ENCODE measurements at places on chromosomes 7 and 10. TPM values are rescaled to one million over a fixed set of nuclear protein-coding genes. Genes with fewer than 3 reads are reported as not detected.
A peak's percentile ranks its signal among the peaks of the same experiment; 100 is the strongest.

UFSP1 gene
- 9.9 TPM for polyA plus RNA-seq

GRCh38 chr10:128174581-128175559 lies 48.6 kb upstream of the MKI67 start:
- H3K27me3 ChIP-seq = no peaks in the 10 kb centered on the region
- no peak overlapping the region for H3K27ac ChIP-seq
- DNase-seq = no peak
- no peaks in the 10 kb centered on the region for H3K4me1 ChIP-seq
- no peaks in the 10 kb centered on the region for H3K36me3 ChIP-seq

- H3K36me3 ChIP-seq = no peaks in the 10 kb centered on the region
- no peaks in the 10 kb centered on the region for H3K27me3 ChIP-seq
- peak overlapping the region; percentile 45 for H3K27ac ChIP-seq
- H3K4me3 ChIP-seq = no peak overlapping the region
- peaks cover 18% of the 10 kb centered on the region for H3K4me1 ChIP-seq
Measured at GRCh38 chr10:32971536-32972091, 13.6 kb upstream of the ITGB1 start.

MALRD1 gene
- 0.99 TPM for polyA plus RNA-seq

ZNF22 gene
- 31.3 TPM for polyA plus RNA-seq

GRCh38 chr7:123844712-123845219 lies at the start of gene HYAL4:
Gene HYAL4, plus strand, starts transcription at chr7:123845169. Its CDS starts 23,105 bp downstream, at chr7:123868274.
- no peaks in the 10 kb centered on the region for H3K27me3 ChIP-seq
- DNase-seq = no peak
- no peak within 1 kb of the TSS for H3K4me3 ChIP-seq
- no peaks in the 10 kb centered on the region for H3K4me1 ChIP-seq
- H3K27ac ChIP-seq = no peak within 1 kb of the TSS
- no peaks in the 10 kb centered on the region for H3K36me3 ChIP-seq

HOGA1 gene
- polyA plus RNA-seq = 2.1 TPM

GRCh38 chr10:76784076-76784475 lies 853.5 kb downstream of the KCNMA1 start:
- no peak for DNase-seq
- no peak overlapping the region for H3K4me3 ChIP-seq
- H3K27me3 ChIP-seq = no peaks in the 10 kb centered on the region
- no peaks in the 10 kb centered on the region for H3K36me3 ChIP-seq
- H3K27ac ChIP-seq = no peak overlapping the region
- peaks cover 5% of the 10 kb centered on the region for H3K4me1 ChIP-seq

COBL gene
- polyA plus RNA-seq = 0.07 TPM

SH2D4B gene
- polyA plus RNA-seq = not detected

AGBL3 gene
- polyA plus RNA-seq = 3.8 TPM

- no peaks in the 10 kb centered on the region for H3K4me1 ChIP-seq
- DNase-seq = peak; percentile 11
- peak overlapping the region; percentile 23 for H3K4me3 ChIP-seq
- H3K36me3 ChIP-seq = no peaks in the 10 kb centered on the region
- no peak overlapping the region for H3K27ac ChIP-seq
Measured at GRCh38 chr10:43202657-43203447, 64.0 kb downstream of the RASGEF1A start.

PTPRZ1 gene
- 0.57 TPM for polyA plus RNA-seq

UNC5B gene
- 73.3 TPM for polyA plus RNA-seq

AKR1C8 gene
- not detected for polyA plus RNA-seq

- H3K27ac ChIP-seq = no peak overlapping the region
- no peak overlapping the region for H3K4me3 ChIP-seq
Measured at GRCh38 chr7:24884401-24884800, 95.6 kb downstream of the OSBPL3 start.

ZNF282 gene
- 6.9 TPM for polyA plus RNA-seq

NPC1L1 gene
- not detected for polyA plus RNA-seq

GRCh38 chr7:91165846-91166230 lies 98.4 kb upstream of the FZD1 start:
- no peak for DNase-seq
- H3K4me3 ChIP-seq = no peak overlapping the region
- H3K27ac ChIP-seq = no peak overlapping the region
- H3K4me1 ChIP-seq = peaks cover 16% of the 10 kb centered on the region

- H3K27ac ChIP-seq = no peak overlapping the region
- peak overlapping the region; percentile 54 for H3K4me3 ChIP-seq
- H3K27me3 ChIP-seq = peaks cover 72% of the 10 kb centered on the region
- H3K4me1 ChIP-seq = peaks cover 1% of the 10 kb centered on the region
- H3K36me3 ChIP-seq = no peaks in the 10 kb centered on the region
Measured at GRCh38 chr10:132187430-132188138, 836 bp downstream of the DPYSL4 start.

GRCh38 chr7:113143486-113144257 lies 25.3 kb upstream of the SMIM30 start:
- H3K4me3 ChIP-seq = no peak overlapping the region
- DNase-seq = no peak
- no peak overlapping the region for H3K27ac ChIP-seq
- no peaks in the 10 kb centered on the region for H3K36me3 ChIP-seq
- H3K4me1 ChIP-seq = no peaks in the 10 kb centered on the region

GRCh38 chr10:3068968-3069737 lies 1.8 kb downstream of the PFKP start:
- H3K36me3 ChIP-seq = peaks cover 13% of the 10 kb centered on the region
- H3K4me3 ChIP-seq = peak overlapping the region; percentile 92
- H3K27me3 ChIP-seq = no peaks in the 10 kb centered on the region
- peaks cover 49% of the 10 kb centered on the region for H3K4me1 ChIP-seq
- peak; percentile 40 for DNase-seq

DNA sequence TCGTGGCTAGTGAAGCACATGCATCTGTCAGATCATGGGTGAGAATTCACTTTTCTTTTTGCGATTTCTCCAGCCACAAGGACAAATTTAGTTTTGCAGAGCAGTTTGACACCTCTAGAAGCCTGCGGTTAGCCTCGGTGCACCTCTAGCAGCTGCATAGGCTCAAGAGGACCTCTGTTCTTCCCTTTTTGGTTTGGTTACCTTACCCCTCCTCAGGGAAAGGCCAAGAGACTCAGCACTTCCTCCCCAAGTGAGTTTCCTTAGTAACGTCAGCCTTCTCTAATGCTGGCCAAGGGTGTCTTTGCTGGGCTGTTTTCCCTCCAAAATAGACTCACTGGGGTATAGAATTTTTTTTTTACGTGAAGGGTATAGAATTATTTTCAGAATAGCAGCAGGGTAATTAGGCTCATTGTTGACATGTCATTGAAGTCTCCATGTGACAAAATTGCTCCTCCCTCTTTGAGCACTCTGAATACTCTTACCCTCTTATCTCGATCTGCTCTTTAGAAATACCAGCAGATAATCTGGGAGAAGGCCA lies 97.8 kb downstream of the AUTS2 start:
- no peak for DNase-seq
- H3K27ac ChIP-seq = no peak overlapping the region
- no peak overlapping the region for H3K4me3 ChIP-seq
- H3K27me3 ChIP-seq = no peaks in the 10 kb centered on the region
- H3K4me1 ChIP-seq = peaks cover 34% of the 10 kb centered on the region

GRCh38 chr10:114506871-114507385 lies 102.6 kb upstream of the AFAP1L2 start:
- H3K27ac ChIP-seq = peak overlapping the region; percentile 70
- no peak overlapping the region for H3K4me3 ChIP-seq

- peak overlapping the region; percentile 20 for H3K27ac ChIP-seq
- H3K4me3 ChIP-seq = no peak overlapping the region
- DNase-seq = peak; percentile 80
Measured at GRCh38 chr10:88042160-88043100, 179.0 kb downstream of the PTEN start.

DNA sequence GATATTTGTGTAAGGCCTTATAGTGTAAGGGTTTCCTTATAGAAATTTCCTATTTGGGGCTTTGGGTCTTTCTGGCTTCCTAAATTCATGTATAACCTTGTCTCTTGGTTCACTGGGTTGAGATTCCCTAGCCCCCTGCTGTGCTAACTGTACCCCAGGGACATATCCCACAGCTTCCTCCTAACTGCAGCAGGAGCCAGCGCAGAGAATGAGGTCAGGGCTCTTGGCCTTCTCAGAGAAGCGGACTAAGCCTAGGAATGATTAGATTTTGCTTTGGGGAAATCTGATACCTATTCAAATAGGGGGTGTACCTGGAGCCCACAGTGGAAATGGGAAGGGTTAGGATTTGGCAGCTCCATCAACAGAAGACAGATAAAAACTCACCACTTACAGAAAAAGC lies 138.1 kb upstream of the EFCAB10 start:
- H3K27me3 ChIP-seq = no peaks in the 10 kb centered on the region
- H3K4me1 ChIP-seq = peaks cover 23% of the 10 kb centered on the region
- DNase-seq = no peak

DNA sequence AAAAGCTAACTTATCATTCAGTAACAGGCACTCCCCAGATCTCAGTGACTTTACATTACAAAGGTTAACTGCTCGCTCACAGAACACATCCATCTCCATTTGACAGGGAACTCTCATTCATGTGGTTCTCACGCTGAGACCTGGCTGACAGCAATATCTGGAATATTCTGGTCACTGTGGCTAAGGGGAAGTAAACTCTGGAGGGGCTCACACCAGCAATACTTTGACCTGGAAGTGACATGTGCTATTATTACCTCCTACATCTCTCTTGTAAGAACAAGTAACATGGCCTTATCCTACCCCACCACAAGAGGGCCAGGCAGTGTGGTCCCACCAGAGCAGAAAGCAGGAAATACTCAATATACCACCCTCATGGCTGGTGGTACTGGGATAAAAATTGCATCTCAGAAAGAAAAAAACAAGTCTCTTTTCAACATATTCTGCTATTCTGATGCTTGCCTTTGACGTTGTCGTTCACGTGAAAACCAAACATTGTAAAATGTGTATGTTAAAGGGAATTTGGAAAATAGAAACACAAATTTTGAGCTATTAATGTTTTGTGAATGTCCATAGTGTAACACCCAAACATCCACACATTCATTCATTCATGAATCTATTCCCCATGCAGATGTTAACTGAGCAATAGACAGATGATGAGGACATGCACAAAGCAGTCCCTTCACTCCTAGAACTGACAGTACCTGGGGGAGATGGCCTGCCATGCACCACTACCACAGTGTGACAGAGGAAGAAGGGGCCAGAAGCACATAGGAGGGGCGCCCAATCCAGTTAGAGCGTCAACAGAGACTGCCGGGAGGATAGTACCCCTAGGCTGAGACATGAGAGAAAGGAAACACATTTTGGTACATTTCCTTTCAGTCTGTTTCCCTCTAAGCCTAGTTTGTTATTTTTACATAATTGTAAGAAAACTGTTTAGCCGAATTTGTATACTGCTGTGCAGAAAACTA lies 166.0 kb upstream of the SP4 start:
- H3K27ac ChIP-seq = no peak overlapping the region
- DNase-seq = peak; percentile 65
- H3K4me1 ChIP-seq = no peaks in the 10 kb centered on the region
- H3K27me3 ChIP-seq = no peaks in the 10 kb centered on the region
- H3K4me3 ChIP-seq = no peak overlapping the region

GRCh38 chr7:132828502-132828901 lies 252.2 kb upstream of the PLXNA4 start:
- H3K4me1 ChIP-seq = no peaks in the 10 kb centered on the region
- no peak overlapping the region for H3K4me3 ChIP-seq
- no peaks in the 10 kb centered on the region for H3K27me3 ChIP-seq
- no peak for DNase-seq

DNA sequence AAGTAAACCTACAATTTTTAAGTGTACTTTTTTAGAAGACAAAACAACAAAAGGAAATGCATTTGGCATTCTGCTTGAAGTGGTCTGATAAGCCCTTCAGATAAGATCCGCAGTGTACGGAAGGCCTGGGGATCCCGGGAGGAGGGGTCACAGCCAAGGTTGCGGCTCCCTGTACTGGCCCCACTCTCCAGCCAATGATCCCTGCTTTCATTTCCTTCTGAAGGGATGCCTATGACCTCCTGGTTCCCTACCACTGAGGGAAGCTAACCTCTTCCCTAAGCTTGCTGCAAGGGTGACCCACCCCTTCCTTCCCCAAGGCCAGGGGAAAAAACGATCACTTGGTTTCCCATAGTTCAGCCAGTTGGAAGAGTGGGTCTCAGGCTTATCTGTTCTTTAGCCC lies 5.3 kb downstream of the DENND2A start:
- no peaks in the 10 kb centered on the region for H3K36me3 ChIP-seq
- DNase-seq = no peak
- H3K27ac ChIP-seq = peak overlapping the region; percentile 25
- peaks cover 16% of the 10 kb centered on the region for H3K4me1 ChIP-seq
- no peak overlapping the region for H3K4me3 ChIP-seq
- no peaks in the 10 kb centered on the region for H3K27me3 ChIP-seq

DNA sequence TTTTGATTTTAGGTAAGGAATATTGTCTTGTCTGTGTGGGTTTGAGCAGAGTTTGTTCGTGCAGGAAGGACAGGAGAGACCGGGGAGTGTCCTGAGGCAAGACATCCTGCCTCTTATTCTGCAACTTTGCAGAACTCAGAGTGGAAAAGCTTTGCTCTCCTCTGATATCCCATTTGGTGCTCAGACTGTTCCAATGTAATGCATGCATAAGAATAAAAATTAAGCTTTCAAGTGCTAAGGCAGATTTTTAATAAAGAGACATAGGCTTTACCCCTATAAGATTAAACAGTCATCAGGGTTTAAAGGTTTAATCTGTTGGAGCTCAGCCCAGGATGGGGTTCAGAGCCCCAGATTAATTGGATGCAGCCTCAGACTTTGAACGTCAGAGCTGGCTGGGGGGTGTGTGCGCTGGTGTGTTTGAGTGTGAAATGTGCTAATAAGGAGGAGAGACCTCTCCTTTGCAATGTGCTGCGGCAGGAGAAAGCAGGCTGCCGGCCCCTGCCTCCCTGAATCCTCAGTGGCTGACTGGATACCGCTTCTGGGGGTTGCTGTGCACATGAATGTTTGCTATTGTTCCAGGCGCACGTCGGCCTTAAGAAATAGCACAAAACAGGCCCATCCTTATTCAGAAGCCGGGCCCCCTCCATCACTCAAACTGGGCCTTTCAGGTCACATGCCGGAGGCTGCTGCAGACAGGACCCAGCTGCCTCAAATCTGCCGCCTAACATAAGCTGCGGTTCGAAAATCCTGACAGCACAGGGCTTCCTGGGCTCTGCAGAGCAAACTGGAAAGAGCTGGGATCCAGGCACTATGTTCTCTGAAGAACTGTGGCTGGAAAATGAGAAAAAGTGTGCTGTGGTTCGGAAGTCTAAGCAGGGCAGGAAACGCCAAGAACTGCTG lies 84.1 kb upstream of the PRR15 start:
- no peaks in the 10 kb centered on the region for H3K36me3 ChIP-seq
- peaks cover 41% of the 10 kb centered on the region for H3K4me1 ChIP-seq
- H3K27me3 ChIP-seq = no peaks in the 10 kb centered on the region
- H3K27ac ChIP-seq = peak overlapping the region; percentile 41
- H3K4me3 ChIP-seq = no peak overlapping the region

- no peaks in the 10 kb centered on the region for H3K36me3 ChIP-seq
- H3K4me3 ChIP-seq = no peak overlapping the region
- DNase-seq = no peak
- H3K4me1 ChIP-seq = peaks cover 5% of the 10 kb centered on the region
- H3K27me3 ChIP-seq = no peaks in the 10 kb centered on the region
Measured at GRCh38 chr7:110733221-110733620, 357.7 kb upstream of the LRRN3 start.

TFPI2 gene
- polyA plus RNA-seq = 12.6 TPM
